Stimulated activated CD8-positive, alpha-beta memory T cell treated with anti-CD3 and anti-CD28 coated beads, Interleukin-12 subunit alpha, Interleukin-12 subunit beta, amount 100 ng/mL, for 4 hours (primary cell): ENCODE measurements at places on chromosomes 16 and 17.

GRCh38 chr16:89892635-89893034 is 19.2 kb downstream of the TCF25 start:
- no peak for DNase-seq

DNA sequence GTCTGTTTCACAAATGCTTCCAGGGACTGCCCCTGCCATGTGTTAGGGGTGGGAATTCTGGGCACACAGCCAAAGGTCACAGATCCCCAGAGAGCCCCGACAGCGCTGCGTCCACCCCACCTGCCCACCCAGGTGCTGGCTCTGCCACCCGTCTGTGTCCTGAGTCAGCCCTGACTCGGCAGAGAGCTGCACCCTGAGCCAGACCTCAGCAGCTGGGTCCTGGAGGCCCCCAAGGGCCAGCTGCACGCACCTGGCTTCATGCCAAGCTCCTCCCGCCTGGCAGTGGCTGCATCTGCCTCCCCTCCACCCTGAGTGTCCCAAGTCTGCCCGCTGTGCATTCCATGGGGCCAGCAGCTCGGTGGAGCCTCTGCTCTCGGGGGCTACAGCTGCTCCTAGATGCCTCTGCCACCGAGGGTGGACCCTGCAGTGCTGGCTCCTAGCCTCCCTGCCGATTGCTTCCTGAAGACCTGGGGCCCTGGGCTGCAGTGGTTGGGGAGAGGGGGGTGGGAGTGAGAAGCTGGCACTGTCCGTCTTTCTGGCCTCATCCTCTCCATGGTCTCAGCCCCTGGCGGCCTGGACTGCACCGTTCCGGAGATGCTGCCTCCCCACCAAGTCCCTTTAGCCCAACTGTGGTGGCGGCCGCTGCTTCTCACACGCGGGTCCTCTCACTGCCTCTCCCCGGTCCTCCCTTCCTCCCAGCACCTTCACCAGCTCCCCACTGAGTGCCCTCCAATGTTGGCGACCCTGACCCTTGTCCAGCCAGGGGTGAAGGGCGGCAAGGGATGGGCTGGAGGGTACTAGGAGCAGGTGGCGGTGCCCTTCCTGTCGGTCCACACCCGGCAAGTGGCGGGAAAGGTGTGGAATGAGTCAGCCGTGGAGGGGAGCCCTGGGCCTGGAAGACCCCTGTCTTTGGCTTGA is 3.0 kb downstream of the SECTM1 start:
- no peak for DNase-seq

DNA sequence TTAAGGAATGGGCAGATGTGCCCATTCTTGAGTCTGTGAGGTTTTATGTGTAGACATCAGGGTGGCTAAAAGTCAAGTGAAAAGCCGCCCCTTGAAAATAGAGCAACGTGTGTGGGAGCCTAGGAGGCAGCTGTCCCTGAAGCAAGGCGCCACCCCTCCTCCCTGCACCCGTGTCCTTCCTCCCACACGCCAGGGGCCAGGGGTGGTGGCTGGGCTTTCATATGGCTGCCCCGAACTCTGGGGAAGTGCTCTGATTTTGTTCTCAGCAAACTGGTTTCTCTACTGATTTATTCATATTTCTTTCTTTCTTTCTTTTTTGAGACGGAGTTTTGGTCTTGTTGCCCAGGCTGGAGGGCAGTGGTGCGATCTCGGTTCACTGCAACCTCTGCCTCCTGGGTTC is 4.7 kb downstream of the ZNF750 start:
- no peak for DNase-seq

- DNase-seq = no peak
These were observed 91.2 kb downstream of the IRX5 start for GRCh38 chr16:55021595-55022475.

DNA sequence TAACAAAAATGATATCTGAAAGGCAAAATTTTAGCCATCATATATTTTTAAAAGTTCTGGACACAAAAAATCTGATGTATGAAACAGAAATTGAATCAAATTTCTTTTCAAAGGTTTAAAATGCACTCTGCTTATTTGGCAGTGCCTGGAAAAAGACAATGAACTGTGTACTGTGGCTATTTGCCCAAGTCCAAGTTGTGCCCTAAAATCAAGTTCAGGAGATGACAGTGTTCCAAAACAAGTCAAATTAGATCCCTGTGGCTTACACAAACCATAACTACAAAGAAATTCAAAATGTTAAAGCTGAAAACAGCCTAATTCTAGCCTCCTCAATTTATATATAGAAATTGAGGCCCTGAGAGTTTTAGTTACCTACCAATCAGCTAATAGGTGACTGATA is 25.6 kb downstream of the CMC2 start:
- no peak for DNase-seq

GRCh38 chr17:36730857-36731490 is 129.6 kb downstream of the MRM1 start:
- DNase-seq = no peak

DNA sequence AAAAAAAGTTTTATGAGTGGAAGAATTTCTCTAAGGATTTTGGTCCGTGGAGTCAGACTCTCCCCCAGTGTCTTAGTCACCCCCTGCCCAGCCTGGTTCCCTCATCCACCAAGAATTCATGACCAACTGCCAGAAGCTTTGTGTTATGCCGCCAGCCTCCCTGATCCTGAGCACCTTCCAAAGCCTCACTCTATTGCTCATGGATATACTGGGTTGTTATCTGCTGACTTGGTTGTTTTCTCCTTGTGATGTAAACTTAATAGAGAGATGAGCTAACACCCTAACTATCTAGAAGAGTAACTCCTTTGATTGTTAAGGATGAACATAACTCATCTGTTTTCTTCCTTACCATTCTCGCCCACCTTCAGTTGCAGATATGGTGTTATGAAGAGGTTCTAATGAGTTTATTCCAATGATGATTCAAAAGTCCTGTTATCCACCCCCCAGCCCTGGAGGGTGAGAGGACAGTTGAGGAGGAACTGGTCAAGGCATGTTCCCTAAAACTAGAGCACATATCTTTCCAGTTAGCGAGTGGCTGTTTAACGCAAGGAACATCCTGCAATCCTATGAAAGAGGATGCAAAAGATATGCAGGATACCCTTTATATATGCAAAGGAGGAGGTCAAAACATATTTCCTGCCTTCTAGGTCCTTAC is 1.5 kb upstream of the PSMD3 start:
- no peak for DNase-seq
